ENCODE measurements at places on chromosomes 1 and 21. TPM values are rescaled to one million over a fixed set of nuclear protein-coding genes. Genes with fewer than 3 reads are reported as not detected.

DNA sequence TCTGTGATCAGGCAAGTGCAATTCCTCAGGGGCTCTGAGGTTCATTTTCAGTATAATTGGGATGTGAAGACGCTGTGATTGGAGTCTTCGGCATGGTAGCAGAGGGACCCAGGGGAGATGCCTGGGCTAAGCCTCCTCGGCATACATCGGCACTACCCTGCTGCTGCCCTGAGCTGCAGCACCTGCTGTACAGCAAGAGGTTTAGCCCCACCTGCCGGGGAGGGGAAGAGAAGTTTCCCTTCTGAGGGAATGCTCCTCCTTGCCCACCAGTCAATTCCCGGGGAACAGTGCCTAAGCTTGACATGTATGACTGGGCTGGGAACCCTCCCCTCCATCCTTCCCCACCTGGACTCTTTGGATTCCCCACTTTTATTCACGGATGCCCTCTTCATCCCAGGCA is 24.9 kb downstream of the CNIH3 start:
- DNase-seq = no peak

GRCh38 chr1:59364037-59364436 is 67.1 kb downstream of the FGGY start:
- no peak for DNase-seq

The RSPH1 gene
- 13.4 TPM for polyA plus RNA-seq

DNA sequence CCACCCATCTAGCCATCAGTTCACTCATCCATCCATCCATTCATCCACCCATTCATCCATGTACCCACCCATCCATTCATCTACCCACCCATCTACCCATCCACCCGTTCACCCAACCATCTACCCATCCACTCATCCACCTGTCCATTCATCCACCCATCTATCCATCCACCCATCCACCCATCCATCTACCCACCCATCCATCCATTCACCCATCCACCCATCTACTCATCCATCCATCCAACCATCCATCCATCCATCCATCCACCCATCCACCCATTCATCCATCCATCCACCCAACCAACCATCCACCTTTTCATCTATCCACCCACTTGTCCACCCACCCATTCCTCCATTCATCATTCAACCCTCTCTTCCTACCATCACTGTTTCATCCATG is 80.3 kb downstream of the KIF14 start:
- DNase-seq = no peak

DNA sequence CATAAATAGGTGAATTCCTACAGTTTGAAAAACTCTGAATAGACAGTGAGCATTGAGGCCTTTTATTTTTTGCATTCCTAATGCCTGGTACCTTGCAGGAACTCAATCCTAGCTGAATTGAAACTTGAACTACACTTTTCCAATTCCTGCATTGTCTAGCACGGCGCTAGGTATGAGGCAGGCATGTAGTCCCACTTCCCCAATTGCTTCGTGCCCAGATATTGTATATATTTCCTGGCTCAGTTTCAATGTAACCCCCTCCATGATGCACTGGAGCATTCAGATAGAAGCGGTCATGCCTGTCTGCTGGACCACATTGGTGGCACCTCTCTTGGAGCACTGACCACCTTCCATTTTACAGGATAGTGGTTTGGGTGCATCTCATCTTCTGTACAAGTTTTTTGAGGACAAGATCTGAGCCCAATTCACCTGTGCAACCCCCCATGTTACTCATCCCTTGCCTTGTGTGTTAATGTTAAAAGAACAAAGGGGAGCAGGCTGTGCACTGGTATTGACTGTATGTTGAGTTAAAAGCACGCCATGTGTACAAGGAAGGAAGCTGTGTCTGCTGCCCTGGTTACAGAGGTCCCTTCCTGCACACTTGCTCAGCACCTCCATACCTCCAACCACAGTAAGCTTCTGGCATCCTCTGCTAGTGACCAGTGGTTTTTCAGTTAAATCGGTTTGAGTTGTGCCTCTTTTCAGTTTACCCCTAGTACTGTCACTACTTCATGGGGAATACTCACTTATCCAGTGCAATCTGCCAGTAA is 10.0 kb upstream of the RAB7B start:
- DNase-seq = no peak

The FNDC10 gene
- 2.8 TPM for polyA plus RNA-seq

DNA sequence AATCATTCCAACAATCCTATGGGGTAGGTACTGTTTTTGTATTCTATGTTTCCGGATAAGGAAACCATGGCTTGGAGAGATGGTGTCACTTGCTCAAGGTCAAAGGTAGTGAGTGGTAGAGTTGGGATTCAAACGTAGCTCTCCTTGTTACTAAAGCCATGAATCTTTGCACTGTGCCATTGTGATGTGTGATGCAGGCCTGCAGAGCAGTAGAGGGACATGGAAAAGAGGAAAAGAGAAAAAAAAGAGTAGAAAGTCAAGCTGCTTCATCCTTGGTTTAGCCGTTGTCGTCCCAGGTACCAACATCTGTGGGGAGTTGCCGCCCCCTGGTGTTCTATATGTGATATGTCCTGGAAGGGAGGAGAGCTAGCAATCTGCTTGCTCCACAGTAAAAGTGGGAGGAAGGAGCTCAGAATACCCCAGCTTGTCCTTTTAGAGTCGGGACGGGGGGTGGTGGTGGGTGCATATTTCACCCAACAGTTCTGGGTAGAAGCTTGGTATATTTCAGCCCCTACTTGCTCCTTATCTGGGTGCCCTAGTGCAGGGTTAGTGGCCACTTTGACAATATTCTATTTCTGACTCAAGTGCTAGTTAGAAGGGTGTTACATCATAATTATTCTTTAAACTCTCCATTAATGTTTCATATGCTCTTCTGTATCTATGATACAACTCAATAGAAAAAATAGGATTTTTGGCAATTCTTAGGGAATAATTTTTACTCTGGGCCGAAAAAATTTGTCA is 98.4 kb downstream of the EBNA1BP2 start:
- DNase-seq = peak; percentile 86

DNA sequence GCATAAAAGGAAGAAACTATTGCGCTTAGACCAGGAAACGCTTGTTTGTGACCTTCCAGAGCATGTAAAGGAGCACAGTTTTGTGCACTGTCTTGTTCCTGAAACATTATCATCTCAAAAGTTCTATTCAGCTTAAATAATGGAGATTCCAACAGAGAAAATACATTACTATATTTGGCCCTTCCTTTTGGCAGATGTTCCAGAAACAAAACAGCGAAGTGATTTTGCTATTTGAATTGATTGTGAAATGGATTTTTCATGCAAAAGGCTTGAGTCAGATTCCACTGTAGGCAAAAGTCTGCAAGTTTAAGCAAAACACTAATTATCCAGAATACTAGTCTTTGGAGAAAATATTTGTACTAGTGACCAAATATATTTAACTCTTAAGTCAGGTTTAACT is 80.3 kb upstream of the PTBP2 start:
- no peak for DNase-seq

The CALML6 gene
- not detected for polyA plus RNA-seq

The SPATA21 gene
- 0.23 TPM for polyA plus RNA-seq

DNA sequence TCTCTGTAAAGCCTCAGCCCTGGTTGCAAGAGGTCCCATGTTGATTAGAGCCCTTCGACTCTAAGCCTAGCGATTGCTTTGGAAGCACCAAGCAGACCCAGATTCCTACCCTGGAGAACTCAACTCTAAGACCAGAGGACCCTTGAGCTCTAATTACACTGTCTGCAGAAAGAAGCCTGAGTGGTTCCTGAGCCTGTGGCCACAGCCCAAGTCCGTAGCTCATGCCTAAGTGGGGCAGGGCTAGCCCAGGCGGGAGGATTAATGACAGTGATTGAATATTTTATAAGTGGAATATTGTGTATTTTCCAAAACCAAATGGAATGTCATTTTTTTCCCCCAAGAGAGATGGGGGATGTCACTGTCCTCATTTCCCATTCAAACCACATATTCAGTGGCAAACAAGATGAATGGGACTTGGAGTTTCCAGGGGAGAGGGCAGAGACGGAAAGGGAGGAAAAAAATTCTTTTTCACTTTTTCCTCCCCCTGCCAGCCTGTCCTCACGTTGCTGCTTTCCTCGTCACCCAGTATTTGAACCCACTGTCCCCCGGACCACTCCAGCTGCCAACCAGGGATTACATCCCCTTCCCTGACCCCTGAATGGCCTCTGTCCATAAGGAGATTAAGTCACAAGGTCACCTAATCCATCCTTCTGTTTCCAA is 79.6 kb upstream of the CTTNBP2NL start:
- DNase-seq = no peak

DNA sequence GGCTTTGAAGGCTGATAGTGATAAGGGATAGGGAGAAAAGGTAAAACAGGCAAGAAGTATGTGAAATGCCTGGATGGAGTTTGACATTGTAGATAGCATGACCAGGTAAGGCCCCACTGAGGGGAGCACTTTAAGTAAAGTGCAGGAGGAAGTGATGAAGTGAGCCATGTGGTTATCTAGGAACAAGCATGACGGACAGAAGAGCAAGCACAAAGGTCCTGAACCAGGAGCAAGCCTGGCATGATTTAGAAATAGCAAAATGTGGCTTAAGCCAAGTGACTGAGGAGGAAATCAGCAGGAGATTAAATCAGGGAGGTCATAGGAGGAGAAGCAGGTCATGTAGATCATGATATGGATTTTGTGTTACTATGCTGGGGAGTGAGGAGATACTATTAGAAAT is 129.2 kb downstream of the GLUL start:
- DNase-seq = no peak
